ENCODE measurements at places on chromosomes 2 and 18. TPM values are rescaled to one million over a fixed set of nuclear protein-coding genes. Genes with fewer than 3 reads are reported as not detected.

The COL3A1 gene
- total RNA-seq, result not detected

The ABHD1 gene
- total RNA-seq, result 0.13 TPM

The SCYGR4 gene
- not detected for total RNA-seq

DNA sequence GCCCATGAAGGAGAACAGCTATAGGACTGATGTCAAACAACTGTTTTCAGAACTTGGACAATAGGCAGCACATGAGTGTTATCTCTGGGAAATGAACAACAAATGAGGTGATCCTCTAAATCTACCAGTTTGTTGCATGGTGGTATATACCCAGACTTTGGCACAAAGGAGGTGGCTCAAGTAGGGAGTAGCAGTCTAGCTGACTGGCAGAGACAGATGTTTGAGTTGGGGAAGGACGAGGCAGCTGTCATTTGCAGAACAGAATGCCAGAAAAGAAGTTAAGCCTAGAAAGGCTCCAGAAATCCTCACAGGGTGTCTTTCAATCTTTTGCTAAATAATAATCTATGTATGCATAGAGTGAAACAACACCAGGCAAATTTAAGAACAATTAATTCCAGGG lies 47.4 kb downstream of the RPE start:
- DNase-seq, result no peak
- no peaks in the 10 kb centered on the region for H3K27me3 ChIP-seq
- no peak overlapping the region for H3K4me3 ChIP-seq
- H3K36me3 ChIP-seq, result peaks cover 9% of the 10 kb centered on the region
- no peak overlapping the region for H3K27ac ChIP-seq

- peaks cover 6% of the 10 kb centered on the region for H3K4me1 ChIP-seq
- no peak overlapping the region for H3K4me3 ChIP-seq
- no peaks in the 10 kb centered on the region for H3K36me3 ChIP-seq
- no peak for DNase-seq
- no peak overlapping the region for H3K27ac ChIP-seq
These were observed 164.3 kb downstream of the NEDD4L start for GRCh38 chr18:58208207-58208932.

The UGT1A9 gene
- total RNA-seq, result not detected

DNA sequence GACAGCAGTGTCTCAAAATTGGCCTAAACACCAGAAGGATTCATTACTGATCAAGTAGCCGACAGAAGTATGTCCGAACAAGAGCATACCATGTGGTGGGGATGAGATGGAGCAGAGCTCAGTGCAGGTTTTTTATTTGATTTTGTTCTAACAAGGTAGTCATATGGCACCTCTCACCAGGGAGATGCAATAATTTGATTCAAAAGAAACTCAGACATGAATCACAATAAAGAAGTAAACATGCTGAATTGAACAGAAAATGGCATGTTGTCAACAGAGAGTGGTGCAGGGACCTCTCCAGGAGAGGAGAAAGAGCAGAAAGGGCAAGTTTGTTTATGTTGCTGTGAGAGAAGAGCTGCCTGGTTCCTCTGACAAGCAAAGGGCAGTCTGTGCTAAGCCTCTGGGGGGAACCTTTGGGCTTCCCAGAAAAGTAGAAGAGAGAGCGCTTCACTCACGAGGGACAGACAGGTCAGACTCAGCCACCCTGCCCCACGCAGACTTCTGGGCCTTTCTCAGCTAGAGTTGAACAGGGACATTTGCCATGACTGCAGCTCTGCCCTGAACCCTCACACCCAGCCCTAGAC lies 351.3 kb upstream of the RAB12 start:
- no peak for DNase-seq
- no peak overlapping the region for H3K27ac ChIP-seq
- H3K36me3 ChIP-seq, result no peaks in the 10 kb centered on the region
- H3K27me3 ChIP-seq, result no peaks in the 10 kb centered on the region

- no peak for DNase-seq
- no peaks in the 10 kb centered on the region for H3K4me1 ChIP-seq
- H3K4me3 ChIP-seq, result no peak overlapping the region
- H3K27ac ChIP-seq, result no peak overlapping the region
- H3K27me3 ChIP-seq, result no peaks in the 10 kb centered on the region
These were observed 58.7 kb upstream of the RFX8 start for GRCh38 chr2:101533561-101534148.

The SOWAHC gene
- 1.1 TPM for total RNA-seq

DNA sequence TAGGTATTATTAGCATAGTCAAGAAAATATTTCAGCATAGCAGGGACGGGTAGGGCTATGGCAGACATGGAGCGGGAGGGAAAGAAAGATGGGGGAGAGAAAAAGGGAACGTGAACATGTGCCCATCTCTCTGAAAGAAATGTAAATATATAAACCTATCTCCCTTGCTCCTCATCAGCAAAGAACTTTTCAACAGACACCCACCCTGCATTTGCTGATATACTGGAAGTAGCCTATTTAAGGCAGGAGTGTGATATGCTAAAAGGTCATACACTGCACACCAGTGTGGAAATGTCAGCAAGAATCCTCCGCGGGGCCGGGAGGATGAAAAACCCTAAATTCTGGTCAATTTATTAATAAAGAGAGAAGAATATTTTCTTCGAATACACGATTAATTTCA lies 1.7 kb downstream of the MBOAT2 start:
- no peak overlapping the region for H3K27ac ChIP-seq
- no peak overlapping the region for H3K4me3 ChIP-seq
- peaks cover 19% of the 10 kb centered on the region for H3K4me1 ChIP-seq
- DNase-seq, result no peak
- H3K27me3 ChIP-seq, result peaks cover 10% of the 10 kb centered on the region
- no peaks in the 10 kb centered on the region for H3K36me3 ChIP-seq

GRCh38 chr2:164260506-164260905 lies 360.8 kb downstream of the GRB14 start:
- no peaks in the 10 kb centered on the region for H3K36me3 ChIP-seq
- no peak overlapping the region for H3K27ac ChIP-seq
- no peak for DNase-seq

The SNTG2 gene
- total RNA-seq, result not detected

- H3K36me3 ChIP-seq, result no peaks in the 10 kb centered on the region
- no peak overlapping the region for H3K4me3 ChIP-seq
- peaks cover 13% of the 10 kb centered on the region for H3K27me3 ChIP-seq
- no peak overlapping the region for H3K27ac ChIP-seq
- DNase-seq, result no peak
These were observed 97.2 kb upstream of the FAM136A start for GRCh38 chr2:70399046-70399445.

DNA sequence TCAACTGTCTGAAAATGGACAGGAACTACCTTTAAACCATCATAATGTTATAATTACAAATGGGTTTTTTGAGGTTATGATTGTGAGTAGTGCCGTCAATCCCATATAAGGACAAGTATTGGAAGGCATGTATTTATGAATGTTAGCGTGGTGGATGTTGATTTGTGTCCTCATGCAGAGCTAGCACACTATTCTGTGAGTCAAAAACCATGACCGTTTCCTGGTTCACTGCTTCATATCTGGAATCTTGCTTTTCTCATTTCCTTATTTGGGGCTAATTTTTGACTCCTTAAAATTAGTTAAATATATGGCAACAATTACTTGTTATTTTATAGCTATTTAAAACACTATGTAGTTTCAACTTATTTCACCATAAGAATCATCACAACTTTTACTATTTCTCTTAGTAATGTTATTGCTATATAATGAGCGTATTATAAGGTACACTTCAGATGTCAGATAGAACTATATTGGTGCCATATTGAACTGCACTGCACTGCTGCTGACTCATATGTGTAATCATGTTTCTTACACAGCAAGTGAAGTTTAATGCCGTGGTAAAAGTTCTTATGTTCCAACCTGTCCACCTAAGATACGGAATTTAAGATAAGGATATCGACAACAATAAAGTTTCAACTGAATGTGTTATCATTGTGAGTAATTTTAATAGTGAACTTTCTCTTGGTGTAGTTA lies 192.8 kb downstream of the PTGR3 start:
- H3K36me3 ChIP-seq, result no peaks in the 10 kb centered on the region
- H3K4me1 ChIP-seq, result peaks cover 4% of the 10 kb centered on the region
- no peak for DNase-seq
- no peaks in the 10 kb centered on the region for H3K27me3 ChIP-seq

The TRABD2A gene
- 38.3 TPM for total RNA-seq

DNA sequence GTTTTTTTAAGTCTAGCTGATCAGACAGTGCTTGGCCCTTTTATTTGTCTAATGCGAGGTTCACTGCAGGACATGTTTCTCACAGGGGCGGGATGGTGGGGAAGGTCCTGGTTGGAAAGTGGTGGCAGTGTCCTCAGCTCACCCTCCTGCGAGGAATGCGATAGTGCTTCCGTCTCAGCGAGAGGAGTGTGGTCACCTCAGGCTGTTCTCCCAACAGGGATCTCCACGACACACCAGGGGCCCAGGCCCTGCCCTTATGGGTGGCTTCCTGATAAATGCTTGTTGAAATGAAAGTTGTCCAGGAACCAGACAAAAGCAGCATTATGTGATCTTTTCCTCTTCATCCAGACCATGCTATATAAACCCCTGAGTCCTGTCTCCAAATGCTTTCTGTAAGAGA lies 70.1 kb downstream of the BOLA3 start:
- peaks cover 20% of the 10 kb centered on the region for H3K36me3 ChIP-seq
- H3K4me3 ChIP-seq, result no peak overlapping the region
- H3K27me3 ChIP-seq, result no peaks in the 10 kb centered on the region
- no peak for DNase-seq
- no peak overlapping the region for H3K27ac ChIP-seq

- no peak overlapping the region for H3K27ac ChIP-seq
- DNase-seq, result no peak
- H3K4me1 ChIP-seq, result no peaks in the 10 kb centered on the region
- no peak overlapping the region for H3K4me3 ChIP-seq
These were observed 353.9 kb downstream of the SS18 start for GRCh38 chr18:25736516-25736915.

The ACVR1C gene
- 1.6 TPM for total RNA-seq

DNA sequence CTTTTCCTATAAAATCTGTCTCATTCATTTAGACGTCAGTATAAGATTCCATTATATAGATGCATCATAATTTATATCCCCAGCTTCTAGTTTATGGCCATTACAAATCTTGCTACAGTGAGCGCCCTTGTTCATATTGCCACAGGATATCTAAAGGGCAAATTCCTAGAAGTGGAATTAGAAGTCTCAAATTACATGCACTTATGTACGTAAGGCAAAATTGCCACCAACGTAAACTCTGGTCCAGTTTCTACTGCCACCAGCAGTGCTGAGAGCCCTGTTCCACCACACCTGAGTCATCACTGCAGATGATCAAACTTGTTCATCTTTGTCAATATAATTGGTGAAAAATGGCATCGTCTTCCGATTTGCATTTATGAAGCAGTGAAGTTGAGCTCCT lies 90.9 kb upstream of the ID2 start:
- DNase-seq, result no peak
- no peak overlapping the region for H3K27ac ChIP-seq
- H3K36me3 ChIP-seq, result no peaks in the 10 kb centered on the region
- peaks cover 23% of the 10 kb centered on the region for H3K27me3 ChIP-seq
- H3K4me3 ChIP-seq, result no peak overlapping the region

GRCh38 chr18:7415081-7415894 lies 151.8 kb upstream of the PTPRM start:
- no peak for DNase-seq
- H3K27ac ChIP-seq, result no peak overlapping the region
- no peak overlapping the region for H3K4me3 ChIP-seq
- no peaks in the 10 kb centered on the region for H3K36me3 ChIP-seq
- no peaks in the 10 kb centered on the region for H3K27me3 ChIP-seq
- H3K4me1 ChIP-seq, result no peaks in the 10 kb centered on the region

GRCh38 chr2:24015562-24016375 lies 5.9 kb downstream of the MFSD2B start:
- H3K27ac ChIP-seq, result no peak overlapping the region
- H3K36me3 ChIP-seq, result no peaks in the 10 kb centered on the region
- no peak overlapping the region for H3K4me3 ChIP-seq
- peaks cover 5% of the 10 kb centered on the region for H3K4me1 ChIP-seq

GRCh38 chr2:184041777-184042176 lies 556.6 kb upstream of the ZNF804A start:
- H3K4me1 ChIP-seq, result no peaks in the 10 kb centered on the region
- no peak for DNase-seq
- H3K27me3 ChIP-seq, result no peaks in the 10 kb centered on the region
- H3K36me3 ChIP-seq, result no peaks in the 10 kb centered on the region
- H3K4me3 ChIP-seq, result no peak overlapping the region

The COLEC12 gene
- total RNA-seq, result not detected

The RESP18 gene
- total RNA-seq, result not detected

DNA sequence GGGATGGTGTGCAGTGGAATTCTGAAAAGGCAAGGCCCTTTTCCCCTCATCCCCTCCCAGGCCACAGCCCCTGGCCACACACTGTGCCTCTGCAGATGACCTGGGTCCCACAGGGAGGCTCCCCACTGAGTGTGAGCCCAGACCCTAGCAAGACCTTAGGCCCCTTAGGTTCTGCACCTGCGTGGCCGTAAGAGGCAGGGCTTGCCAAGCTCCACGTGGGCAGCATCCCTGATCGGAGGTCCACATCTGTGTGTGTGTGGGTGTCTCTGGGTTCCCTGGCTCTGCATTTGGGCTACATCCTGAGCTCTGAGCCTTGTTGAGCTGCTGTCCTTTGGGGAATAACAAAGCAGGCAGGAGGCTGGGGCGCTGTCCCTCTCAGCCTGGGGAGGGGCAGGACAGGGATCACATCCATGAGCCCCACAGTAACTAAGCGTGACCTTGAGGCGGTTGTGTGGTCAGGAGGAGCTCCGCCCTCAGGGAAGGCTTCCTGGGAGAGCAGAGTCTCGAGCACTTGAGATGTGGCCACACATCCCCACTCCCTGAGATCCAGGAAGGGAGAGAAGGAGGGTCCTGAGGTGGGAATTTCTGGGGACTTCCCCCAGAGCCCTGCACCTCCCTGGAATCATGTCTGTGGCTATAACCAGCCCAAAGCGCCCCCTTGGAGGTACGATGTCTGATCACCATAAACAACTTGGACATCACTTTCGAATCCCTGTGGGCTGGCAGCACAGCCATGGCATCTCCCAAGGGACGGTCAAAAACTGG lies 84.8 kb downstream of the STPG4 start:
- no peaks in the 10 kb centered on the region for H3K27me3 ChIP-seq
- DNase-seq, result no peak
- peaks cover 29% of the 10 kb centered on the region for H3K4me1 ChIP-seq
- peaks cover 24% of the 10 kb centered on the region for H3K36me3 ChIP-seq
- no peak overlapping the region for H3K27ac ChIP-seq
- H3K4me3 ChIP-seq, result no peak overlapping the region

- H3K27me3 ChIP-seq, result no peaks in the 10 kb centered on the region
- no peak overlapping the region for H3K27ac ChIP-seq
- no peaks in the 10 kb centered on the region for H3K36me3 ChIP-seq
- H3K4me3 ChIP-seq, result no peak overlapping the region
- H3K4me1 ChIP-seq, result no peaks in the 10 kb centered on the region
These were observed 236.0 kb upstream of the REV1 start for GRCh38 chr2:99725820-99726219.

The AMER3 gene
- total RNA-seq, result not detected

GRCh38 chr2:196162586-196163175 lies 8.7 kb downstream of the STK17B start:
- H3K4me3 ChIP-seq, result peak overlapping the region; percentile 74
- H3K4me1 ChIP-seq, result peaks cover 60% of the 10 kb centered on the region
- peaks cover 82% of the 10 kb centered on the region for H3K36me3 ChIP-seq
- DNase-seq, result no peak
- H3K27me3 ChIP-seq, result no peaks in the 10 kb centered on the region
- H3K27ac ChIP-seq, result peak overlapping the region; percentile 80
